ENCODE measurements at places on chromosomes 3 and 15.

DNA sequence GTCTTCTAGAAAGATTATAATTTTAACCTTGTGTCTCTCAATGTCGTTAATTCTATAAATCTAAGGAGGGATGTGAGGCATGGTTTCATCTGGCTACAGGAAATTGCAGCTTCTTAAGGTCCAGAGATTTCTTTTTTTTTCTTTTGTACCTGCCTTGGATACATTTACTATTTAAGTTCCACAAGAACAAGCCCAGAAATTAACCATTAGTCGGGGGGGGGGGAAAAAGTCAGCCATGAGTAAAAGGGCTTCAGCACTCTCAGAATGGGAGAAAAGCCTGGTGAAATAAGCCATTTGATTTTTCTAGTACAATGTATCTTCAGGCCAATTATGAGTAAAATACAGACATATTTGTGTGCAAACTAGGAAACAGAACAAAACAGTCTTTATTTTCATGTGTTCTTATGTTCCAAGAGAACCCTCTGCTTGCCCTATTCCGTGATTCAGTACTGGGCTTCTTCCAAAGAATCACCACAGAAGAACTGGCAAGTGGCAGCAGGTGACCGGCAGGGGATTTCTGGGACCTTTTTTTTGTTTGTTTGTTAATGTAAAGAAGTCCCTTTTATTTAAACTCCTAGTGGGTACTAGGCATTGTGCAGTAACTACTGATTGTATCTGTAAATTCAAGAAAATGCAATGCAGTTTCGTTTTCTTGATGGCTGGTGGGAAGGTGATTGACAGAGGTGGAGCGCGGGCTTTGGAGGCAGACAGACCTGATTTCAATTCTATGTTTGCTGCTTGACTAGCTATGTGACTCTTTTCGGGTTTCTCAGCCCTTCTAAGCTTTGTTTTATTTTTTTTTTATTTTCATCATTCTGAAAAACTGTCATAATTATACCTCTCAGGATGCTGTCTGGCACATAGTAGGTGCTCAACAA is 82.5 kb downstream of the PEX5L start:
- no peak for DNase-seq

GRCh38 chr15:70830615-70831014 is 23.3 kb downstream of the LARP6 start:
- no peak for DNase-seq

- no peak for DNase-seq
These were observed 66.3 kb downstream of the STAG1 start for GRCh38 chr3:136685882-136686281.

GRCh38 chr15:74453925-74454763 is 6.8 kb downstream of the UBL7 start:
- no peak for DNase-seq

DNA sequence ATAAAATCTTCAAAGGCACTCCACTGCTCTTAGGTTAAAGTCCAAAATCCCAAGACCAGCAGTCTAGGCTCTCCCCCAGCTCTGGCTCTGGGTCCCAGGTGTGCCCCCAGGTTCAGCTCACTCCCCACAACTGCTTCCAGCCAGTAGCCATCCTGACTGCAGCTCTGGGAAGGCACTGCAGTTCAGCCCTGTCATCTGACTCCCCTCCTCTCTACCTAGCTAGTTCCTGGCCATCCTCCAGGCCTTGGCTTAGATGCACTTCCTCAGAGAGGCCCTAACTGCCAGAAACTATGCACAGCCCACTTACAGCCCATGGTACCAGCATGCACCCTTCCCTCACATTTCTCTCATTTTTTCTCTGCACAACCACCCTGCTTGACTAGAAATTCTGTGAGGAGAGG is 25.5 kb downstream of the TBC1D2B start:
- DNase-seq, result no peak

DNA sequence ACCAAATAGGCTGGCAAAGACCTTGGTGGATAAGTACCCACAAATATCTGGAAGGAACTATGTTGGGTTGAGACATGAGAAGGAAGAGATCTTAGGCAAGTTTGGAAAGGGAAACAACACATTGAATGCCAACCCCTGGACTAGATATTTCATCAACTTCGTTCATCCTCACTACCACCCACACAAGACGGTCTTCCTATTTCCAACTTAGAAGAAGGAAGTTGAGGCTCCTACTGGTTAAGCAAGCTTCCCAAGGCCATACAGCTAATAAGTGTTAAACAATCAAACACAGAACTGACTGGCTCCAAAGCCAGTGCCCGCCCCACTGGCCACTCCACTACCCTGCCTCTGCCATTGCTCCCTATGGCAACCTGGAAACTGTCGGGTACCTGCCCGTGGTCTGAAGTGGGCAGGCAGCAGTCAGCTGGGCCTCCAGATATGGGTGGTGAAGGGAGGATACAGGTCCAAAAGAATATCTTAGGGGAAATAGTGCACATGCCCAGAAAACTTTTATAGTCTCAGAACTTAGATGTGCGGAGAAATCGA is 94.9 kb downstream of the LIPC start:
- no peak for DNase-seq

DNA sequence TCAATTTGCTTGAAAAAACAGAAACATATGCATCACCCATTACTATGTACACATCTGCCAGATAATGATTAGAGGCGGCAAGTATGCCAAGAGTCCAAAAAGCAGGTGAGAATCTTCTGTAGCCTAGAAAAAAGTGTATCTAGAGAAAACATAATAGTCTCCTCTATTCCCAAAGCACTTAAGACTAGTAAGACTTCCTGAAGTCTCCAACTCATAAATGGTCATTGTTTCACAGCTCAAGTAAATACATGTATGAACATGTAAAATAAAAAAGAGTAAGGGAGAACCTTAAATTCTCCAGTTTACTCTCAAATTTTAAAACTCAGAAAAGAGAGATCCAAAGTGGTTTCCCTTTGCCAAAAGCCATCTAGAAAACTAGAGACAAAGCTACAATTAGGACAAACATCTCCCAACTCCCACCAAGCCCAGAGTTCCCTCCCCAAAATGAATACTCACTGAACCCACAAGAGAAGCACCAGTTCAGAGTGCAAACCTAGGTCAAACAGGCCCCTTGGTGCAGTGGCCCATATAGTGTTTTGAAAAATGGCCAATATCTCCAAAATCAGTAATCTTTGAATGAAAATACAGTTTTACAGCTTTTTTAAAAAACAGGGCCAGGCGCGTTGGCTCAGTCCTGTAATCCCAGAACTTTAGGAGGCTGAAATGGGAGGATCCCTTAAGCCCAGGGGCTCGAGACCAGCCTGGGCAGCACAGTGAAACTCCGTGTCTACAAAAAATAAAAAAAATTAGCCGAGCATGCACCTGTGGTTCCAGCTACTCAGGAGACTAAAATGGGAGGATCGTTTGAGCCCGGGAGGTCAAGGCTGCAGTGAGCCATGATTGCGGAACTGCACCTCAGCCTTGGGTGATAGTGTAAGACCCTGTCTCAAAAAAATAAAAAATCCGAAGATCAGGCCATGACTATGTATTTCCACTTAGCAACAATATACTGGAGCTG is 11.0 kb upstream of the MAP4 start:
- DNase-seq, result no peak

- no peak for DNase-seq
These were observed 116.7 kb downstream of the RASA2 start for GRCh38 chr3:141603473-141604035.

DNA sequence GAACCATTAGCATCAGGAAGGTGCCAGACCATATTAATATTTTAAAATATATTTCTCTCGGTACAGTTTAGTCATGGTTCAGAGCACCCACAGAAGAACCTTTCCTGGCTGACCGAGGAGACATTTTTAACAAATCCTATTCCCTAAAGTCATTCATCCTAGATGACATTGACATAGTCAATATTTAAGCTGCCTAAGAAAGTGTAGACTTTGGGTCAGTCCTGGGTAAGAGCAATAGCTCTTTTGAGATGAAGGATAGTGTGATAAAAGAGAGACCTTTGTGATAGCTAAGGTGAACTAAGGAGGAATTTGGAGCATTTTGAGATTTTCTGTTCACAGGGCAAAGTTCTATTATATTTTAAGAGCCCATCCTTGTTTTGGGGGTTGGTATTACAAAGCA is 47.5 kb downstream of the ZNF609 start:
- DNase-seq, result no peak

DNA sequence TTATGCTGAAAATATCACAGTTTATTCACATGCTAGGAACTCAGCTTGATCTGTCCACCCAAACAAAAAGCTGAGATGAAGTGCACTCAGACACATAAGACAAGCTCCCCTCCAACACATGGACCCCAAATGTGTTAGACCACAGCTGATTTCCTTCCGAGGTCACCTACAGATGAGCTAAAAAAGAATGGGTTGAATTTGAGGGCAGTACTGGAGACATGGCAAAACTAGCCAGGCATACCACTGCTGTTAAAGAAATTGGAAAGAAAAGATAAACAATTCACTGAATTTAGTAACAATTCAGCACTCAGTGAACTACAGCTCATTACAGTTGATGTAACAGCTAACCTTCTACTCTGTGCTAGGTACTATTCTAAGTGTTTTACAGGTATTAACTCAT is 15.5 kb downstream of the PARP9 start:
- no peak for DNase-seq

DNA sequence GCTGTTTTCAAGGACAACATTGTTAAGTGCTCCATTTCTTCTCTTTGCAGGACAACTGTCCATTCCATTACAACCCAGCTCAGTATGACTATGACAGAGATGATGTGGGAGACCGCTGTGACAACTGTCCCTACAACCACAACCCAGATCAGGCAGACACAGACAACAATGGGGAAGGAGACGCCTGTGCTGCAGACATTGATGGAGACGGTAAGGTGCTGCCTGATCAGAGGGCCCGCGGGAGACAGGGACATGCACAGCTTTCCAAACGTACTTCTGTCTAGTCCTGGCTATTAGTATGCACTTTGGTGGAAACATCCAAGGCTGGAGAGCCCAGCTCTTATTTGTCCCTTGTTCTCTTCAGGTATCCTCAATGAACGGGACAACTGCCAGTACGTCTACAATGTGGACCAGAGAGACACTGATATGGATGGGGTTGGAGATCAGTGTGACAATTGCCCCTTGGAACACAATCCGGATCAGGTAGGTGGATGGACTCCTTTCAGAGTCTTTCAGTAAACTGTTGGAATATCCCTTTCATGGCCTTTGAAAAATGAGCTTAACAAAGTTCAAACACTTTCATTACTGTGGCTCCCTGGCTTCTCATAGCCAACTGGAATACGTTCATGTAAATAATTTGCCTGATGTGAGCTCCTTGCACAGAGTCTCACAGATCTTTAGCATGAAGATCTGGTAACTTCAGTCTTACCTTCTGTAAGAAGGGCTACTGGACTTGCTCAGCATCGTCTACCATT is 10.4 kb downstream of the THBS1 start:
- no peak for DNase-seq

- no peak for DNase-seq
These were observed 72.5 kb downstream of the GTPBP8 start for GRCh38 chr3:113063126-113063894.

- peak; percentile 14 for DNase-seq
These were observed at the start of gene PPM1L for GRCh38 chr3:160755776-160756304. PPM1L (plus strand) TSS chr3:160756231.

- DNase-seq, result no peak
These were observed 32.0 kb downstream of the DNAH12 start for GRCh38 chr3:57512166-57512565.

DNA sequence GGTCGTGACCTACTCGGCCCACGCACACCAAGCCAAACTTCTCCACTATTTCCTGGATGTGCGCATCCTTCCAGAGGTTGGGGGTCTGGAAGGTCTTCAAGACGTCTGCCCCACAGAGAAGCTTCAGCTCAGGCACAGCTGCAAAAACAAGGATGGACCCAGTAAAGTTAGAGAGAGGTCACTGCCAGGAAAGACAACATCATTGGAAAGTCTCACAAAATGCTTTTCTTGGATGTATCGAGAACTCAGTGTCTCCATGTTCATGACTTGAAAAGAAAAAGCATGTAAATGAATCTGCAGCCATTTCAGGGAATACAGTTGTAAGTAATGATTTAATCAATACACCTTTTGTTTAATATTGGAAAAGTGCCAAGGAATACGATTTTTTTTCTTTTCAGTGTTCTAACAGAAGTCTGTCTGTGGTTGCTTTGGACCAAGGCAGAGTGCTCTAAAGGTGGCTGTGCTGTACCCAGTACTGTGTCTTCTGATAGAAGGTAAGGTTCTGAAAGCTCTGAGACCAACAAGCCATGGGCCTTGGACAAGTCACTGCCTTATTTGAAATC is 21.8 kb upstream of the RBP1 start:
- no peak for DNase-seq

DNA sequence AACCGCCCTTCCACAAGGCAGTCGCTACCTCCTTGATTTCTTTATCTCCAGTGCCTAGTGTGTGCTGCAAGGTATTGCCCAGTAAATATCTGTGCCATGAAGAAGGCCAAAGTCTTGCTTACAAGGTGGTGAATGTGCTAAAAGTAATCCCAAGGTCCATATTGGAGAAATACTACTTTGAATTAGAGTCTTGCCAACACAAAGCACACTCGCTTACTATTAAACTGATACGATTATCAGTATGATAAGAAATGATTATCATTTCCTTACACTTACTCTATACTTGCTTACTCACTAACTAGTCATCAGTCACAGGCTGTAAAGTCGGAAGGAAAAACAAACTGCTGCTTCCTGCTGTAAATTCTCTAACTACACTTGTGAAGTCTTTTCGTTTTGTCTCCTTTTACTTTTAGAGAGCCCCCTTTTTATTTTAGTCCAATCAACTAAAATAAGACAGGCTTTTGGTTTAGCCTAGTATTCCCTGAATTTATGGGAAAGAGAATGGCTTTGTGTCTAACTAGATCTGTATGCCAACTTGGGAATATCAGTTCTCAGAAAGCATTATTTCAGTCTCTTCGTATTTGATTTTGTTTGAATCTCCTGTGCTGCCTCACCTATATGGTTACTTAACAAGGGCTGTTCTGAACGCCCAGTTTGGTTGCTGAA is 107.1 kb upstream of the TSC22D2 start:
- no peak for DNase-seq

DNA sequence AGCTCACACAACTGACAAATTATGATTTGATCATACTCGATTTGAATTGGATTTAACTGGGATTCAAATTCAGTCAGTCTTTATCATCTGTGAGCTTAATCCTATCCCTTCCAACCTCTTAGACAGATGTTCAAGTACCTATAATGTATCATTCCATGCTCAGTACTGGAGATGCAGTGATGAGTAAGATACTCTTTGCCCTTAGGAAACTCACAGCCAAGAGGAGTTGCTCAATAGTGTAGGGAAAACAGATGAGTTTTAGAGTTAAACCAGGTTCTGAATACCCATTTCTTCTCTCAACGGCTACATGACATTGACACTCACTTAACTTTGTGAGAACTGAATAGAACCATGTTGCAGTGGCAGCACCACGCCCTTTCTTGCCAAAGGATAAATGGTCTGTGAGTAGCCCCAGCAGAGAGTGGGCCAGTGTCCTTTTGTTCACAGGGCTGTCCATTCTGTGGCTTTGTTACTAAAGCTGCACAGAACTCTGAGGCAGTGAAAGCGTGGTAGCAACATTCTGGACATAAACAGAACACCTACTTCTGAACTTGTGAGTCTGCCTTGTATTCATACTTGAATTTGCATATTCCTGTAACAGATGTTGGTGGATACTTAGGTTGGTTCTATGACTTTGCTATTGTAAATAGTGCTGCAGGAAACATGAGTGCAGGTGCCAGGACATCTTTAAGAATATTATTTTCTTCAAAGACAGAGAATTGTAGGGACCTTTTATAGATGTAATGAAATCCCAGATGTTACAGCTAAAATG is 91.6 kb downstream of the RASA2 start:
- DNase-seq, result no peak

- no peak for DNase-seq
These were observed 182.6 kb upstream of the ROPN1 start for GRCh38 chr3:124174476-124174875.

Data from stimulated activated CD4-positive, alpha-beta T cell treated with anti-CD3 and anti-CD28 coated beads, Interleukin-12 subunit alpha, Interleukin-12 subunit beta, amount 100 ng/mL, for 48 hours (primary cell).